ENCODE measurements at places on chromosomes 3 and 15. TPM values are rescaled to one million over a fixed set of nuclear protein-coding genes. Genes with fewer than 3 reads are reported as not detected.

GRCh38 chr3:57041674-57042073 lies 18.8 kb upstream of the SPATA12 start:
- peaks cover 7% of the 10 kb centered on the region for H3K27me3 ChIP-seq
- no peaks in the 10 kb centered on the region for H3K36me3 ChIP-seq
- no peak overlapping the region for H3K4me3 ChIP-seq
- no peak for DNase-seq
- H3K27ac ChIP-seq: no peak overlapping the region

DNA sequence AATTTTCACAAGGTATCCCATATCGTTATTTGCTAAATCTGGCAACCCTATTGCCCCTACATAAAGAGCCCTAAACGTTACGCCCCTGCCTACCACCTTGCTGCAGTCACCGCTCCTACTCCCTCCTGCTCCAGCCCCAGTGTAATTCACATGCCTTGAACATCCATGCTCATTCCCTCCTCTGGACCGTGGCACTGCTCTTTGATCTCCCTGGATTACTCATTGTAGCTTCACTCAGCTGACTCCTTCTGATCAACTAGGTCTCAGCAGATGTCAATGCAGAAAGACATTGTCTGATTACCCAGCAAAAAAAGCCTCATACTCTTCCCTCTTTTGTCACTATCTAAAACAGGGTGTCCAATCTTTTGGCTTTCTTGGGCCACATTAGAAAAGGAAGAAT lies 40.7 kb upstream of the KBTBD8 start:
- no peak overlapping the region for H3K4me3 ChIP-seq
- no peak for DNase-seq
- no peak overlapping the region for H3K27ac ChIP-seq
- no peaks in the 10 kb centered on the region for H3K4me1 ChIP-seq
- peaks cover 7% of the 10 kb centered on the region for H3K27me3 ChIP-seq
- H3K36me3 ChIP-seq: no peaks in the 10 kb centered on the region

GRCh38 chr3:45440131-45440530 lies 51.8 kb downstream of the LARS2 start:
- no peaks in the 10 kb centered on the region for H3K27me3 ChIP-seq
- H3K36me3 ChIP-seq: peaks cover 12% of the 10 kb centered on the region
- H3K27ac ChIP-seq: no peak overlapping the region
- H3K4me1 ChIP-seq: no peaks in the 10 kb centered on the region
- no peak overlapping the region for H3K4me3 ChIP-seq
- DNase-seq: no peak

- no peak overlapping the region for H3K4me3 ChIP-seq
- H3K27ac ChIP-seq: no peak overlapping the region
- H3K4me1 ChIP-seq: no peaks in the 10 kb centered on the region
- peaks cover 1% of the 10 kb centered on the region for H3K27me3 ChIP-seq
- no peaks in the 10 kb centered on the region for H3K36me3 ChIP-seq
These were observed 48.3 kb upstream of the DPPA4 start for GRCh38 chr3:109385442-109386318.

DNA sequence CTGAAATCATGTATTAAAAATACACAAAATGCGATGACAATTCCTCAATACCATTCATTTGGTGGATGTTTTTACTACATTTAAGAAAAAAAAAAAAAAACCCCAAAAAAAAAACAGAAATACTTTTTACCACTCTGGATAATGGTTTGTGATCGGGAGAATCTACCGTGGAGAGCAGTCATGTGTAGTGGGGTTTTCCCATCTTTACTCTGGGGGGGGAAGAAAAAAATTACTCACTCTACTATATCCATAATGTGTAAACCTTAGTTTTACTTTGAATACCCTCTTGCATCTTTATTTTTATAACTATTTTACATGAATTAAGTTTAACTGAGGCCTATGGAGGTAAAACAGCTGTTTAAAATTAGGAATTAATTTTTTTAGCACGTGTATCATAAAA lies 83.3 kb downstream of the ANKRD28 start:
- no peaks in the 10 kb centered on the region for H3K27me3 ChIP-seq
- H3K36me3 ChIP-seq: peaks cover 20% of the 10 kb centered on the region
- no peak overlapping the region for H3K27ac ChIP-seq
- no peaks in the 10 kb centered on the region for H3K4me1 ChIP-seq
- no peak overlapping the region for H3K4me3 ChIP-seq

DNA sequence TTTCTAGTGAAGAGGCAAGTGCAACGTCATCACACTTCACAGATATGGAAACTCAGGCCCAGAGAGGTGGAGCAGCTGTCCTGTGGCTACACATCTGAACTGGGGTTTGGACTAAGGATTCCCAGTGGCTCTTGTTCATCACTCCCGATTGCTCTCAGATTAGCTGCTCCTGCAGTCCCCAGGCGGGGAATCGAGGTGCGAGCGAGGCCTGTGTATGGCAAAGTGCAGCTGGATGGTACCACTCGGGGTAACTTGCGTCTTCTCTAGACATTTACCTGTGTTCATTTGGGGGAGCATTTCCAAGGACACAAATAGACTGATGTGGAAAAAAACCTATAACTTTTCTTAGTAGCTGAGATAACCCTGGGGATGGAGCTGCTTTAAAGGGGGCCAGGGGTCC lies 45.9 kb upstream of the TRPM1 start:
- no peaks in the 10 kb centered on the region for H3K27me3 ChIP-seq
- no peaks in the 10 kb centered on the region for H3K36me3 ChIP-seq
- no peak for DNase-seq
- no peak overlapping the region for H3K4me3 ChIP-seq
- no peaks in the 10 kb centered on the region for H3K4me1 ChIP-seq
- no peak overlapping the region for H3K27ac ChIP-seq

DNA sequence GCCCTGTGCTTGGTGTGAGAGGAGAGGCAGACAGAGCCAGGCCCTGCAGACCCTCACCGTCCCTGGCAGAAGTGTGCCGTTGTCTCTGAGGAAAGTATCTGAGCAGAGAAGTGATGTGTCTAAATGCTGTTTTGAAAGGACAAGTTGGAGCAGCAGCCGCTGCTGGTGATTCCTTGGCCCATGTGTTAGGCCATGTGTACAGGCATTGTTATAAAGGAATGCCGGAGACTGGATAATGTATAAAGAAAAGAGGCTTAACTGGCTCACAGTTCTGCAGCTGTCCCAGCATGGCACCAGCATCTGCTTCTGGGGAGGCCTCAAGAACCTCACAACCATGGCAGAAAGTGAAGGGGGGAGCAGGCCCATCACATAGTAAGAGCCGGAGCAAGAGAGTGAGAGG lies 334.6 kb upstream of the ATP10A start:
- no peaks in the 10 kb centered on the region for H3K27me3 ChIP-seq
- H3K27ac ChIP-seq: no peak overlapping the region
- H3K4me1 ChIP-seq: no peaks in the 10 kb centered on the region
- no peak for DNase-seq
- no peak overlapping the region for H3K4me3 ChIP-seq

Gene WDR93
- total RNA-seq: not detected
